ENCODE measurements at places on chromosomes 5 and 9.

GRCh38 chr9:91843623-91844148, 106.3 kb downstream of the ROR2 start:
- DNase-seq = no peak

GRCh38 chr5:96433066-96433447, at the start of gene PCSK1:
PCSK1 (minus strand) TSS chr5:96433248; CDS start chr5:96433042, 206 bp downstream.
- DNase-seq = no peak

DNA sequence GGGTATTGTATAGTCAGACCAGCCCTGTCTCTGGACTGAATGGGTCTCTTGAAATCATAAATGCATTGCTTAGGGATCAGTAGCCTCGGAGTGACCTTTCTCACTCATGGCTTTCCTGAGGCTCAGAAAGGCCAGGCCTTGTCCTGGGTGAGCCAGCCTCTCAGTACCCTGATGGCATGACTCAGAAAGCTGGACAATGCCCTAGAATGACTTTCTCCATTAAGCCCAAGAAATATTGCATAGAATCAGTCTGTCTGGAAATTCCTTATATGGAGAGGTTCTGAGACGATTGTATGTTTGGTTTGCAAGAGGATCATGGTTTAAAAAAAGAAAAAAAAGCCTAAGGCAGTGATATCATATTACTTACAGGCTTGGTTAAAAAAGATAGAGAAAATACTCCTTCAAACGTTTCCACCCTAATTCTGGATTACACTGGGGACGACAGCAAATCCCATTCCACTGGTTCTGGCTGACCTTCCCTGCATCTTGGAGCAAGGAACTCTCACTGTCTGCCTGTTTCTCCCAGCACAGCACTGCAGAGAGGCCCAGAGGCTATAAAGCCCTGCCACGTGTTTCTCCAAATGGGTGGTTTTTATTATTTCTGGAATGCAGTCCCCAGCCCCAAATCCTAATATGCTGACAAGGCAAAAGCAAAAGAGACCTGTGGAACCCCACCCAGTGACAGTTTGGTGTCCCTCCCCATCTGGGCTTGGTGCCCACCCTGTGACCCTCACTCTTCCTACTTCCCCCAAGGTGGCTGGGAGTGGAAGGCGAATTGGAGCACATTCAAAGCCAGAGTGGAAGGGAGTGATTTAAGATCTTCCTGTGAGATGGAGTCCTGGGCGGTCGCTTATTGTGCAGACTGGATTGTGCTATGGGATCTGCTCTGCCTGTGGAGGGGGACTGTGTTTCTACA, 34.4 kb downstream of the MAP1B start:
- no peak for DNase-seq

GRCh38 chr9:69136779-69137178, 37.3 kb upstream of the TJP2 start:
- no peak for DNase-seq

DNA sequence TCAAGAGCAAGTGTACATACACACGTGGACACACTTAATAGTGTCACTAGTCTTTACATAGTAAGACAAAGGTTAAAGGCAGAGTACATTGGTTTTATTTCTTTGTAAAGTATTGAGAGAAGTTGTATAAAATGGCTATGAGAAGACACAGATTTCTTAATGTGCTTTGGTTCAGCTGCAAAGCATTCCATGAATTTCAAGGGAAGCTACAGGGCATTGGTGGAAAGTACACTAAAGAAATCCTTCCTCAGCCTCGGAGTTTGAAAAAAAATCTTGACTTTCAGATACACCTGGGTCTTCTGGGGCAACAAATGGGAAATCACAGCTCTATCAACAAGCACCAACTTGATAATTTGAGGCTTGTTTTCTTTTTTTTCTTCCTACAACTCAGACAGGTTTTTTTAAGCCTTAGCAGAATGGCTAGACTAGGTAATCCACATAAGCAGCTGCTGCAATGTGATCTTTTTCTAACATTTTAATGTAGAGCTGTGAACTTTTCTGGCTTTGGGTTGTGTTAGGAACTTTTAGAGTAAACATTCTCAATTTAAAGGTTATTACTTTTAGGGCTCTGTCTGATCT, 140.4 kb upstream of the FST start:
- no peak for DNase-seq

GRCh38 chr5:28355831-28356230, 1317.4 kb upstream of the CDH9 start:
- no peak for DNase-seq

- DNase-seq = no peak
Measured at GRCh38 chr9:95494022-95494415, 22.8 kb downstream of the PTCH1 start.

DNA sequence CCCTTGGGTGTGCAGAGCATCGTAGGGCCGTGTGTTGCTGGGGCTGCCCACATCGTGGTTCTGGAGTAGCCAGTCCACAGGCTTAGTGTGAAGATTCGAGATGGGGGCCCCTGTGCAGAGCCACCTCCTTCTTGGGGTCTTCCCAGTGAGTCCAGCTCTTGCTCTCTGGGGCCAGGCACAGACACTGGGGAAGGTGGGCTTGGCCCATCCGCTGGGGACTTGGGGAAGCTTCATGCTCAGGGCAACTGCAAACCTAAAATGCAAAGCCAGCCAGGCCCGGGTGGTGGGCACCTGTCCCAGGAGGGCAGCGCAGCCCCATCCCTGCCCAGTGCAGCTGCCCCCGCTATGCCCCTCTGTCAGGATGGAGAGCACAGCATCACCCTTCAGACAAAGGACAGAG, 46.4 kb upstream of the LRRC14B start:
- no peak for DNase-seq

Data from activated CD4-positive, CD25-positive, alpha-beta regulatory T cell treated with anti-CD3 and anti-CD28 coated beads, Interleukin-2, amount 50 U/mL, for 16 hours (primary cell).